NCI-H526 treated with DMSO at 0.1 percent for 48 hours (cell line): ENCODE measurements at places on chromosomes 4 and X.
A peak's percentile ranks its signal among the peaks of the same experiment; 100 is the strongest.

DNA sequence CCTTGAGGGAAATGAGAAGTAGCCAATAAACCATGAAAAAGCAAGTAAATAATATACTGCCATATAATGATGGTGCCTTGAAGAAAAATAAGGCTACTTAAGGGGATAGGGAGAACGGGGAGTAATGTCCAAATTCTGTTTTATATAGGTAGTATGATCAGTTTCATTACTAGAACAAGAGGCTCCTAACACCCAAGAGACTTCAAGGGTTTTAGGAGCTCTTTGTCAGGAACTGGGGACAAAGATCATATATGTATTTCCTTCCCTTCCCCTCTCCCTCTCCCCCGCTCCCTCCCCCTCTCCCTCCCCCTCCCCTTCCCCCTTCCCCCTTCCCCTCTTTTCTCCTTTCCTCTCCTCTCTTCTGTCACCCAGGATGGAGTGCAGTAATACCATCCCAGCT lies 127.3 kb downstream of the PTPN13 start:
- DNase-seq: no peak

DNA sequence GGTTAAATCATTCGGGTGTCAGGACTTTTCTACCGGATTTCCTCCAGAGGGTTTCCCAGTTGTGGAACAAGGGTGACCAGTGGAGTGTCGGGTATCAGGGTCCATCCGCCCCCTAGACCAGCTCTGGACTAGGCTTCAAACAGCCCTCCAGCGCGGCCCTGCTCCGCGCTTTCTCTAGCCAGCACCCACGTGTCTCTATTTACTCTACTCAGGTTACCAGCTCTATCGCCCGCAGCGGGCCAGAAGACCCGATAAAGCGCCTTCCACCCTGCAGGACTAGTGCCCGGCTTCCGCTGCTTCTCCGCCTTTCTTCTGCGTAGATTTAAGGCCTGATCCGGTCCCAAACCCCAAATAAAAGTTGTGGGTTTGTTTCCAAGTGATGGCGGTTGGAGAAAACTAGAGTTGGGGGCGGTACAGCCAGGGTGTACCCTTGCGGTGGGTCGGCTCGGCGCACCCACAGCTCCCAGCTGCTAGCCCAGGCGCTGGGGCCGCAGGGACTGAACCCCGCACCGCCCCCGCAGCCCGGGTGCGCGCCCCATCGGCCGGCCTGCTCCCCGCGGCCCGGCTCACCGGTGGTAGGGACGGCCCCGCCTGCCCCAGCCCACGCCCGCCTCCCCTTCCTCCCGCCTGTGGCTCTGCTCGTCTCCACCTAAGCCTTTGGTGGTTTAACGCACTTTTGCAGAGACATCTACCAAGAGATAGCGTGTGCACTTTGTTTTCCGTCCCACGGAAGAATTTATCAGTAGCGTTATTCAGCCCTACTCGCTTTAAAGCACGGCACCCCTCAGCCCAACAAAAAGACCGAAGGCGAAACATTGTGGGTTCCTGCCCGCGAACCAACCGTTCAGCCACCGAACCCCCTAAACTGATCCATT lies 2.1 kb downstream of the LEF1 start:
- peak; percentile 67 for DNase-seq

DNA sequence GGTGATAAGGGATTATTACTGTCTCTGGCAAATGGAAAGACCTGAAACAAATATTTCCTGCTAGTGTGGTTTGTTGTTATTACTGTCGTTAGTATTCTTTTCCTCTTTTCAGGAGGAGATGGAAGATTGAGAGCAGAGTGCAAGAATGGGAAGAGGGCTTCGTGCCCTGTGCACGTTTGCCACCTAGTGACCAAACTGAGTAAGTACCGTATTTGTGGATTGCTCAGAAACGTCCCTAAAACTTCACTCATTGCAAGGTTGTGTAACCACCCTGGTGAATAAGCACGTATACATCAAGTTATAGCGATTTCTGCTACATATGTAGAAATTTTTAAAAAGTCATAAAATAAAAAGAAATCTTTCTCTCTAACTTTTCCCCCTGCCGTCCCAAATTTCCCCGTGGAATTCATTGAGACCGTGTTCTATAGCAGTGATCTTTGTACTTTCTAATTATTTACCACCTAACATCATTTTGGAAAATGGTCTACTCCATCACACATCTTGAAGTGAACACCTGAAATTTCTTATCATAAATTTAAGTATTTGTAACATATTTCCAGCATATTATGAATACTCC lies 24.3 kb downstream of the LINC00632 start:
- no peak for DNase-seq

- DNase-seq: no peak
Observed at GRCh38 chr4:41287005-41287404, 30.3 kb downstream of the UCHL1 start.

DNA sequence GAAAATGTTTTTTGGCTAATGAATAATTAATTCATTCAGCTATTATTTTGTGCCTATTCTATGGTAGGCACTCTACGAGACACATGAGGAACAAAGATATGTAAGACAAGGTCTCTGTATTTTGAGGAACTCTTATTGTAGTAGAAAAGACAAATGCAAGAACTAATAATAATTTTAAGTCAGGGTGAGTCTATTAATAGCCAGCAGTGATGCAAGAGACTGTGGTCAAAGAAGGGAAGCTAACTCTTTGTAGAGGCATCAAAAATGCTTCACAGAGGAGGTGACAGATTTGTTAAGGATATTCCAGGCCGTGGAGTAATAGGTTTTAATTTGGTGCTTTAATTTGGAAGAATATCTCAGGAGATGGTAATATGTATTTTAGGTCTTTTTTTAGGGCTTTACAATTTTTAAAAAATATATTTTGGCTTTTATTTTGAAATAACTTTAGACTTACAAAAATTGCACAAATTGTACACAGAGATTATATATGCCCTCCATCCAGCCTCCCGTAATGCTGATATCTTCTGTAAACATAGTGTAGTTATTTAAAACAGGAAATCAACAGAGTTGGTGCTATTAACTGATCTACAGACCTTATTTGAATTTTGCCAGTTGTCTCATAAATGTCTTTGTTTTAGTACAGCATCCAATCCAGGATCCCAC lies 48.1 kb downstream of the DCLK2 start:
- DNase-seq: no peak

- DNase-seq: no peak
Observed at GRCh38 chr4:6561706-6562371, 13.2 kb upstream of the MAN2B2 start.

DNA sequence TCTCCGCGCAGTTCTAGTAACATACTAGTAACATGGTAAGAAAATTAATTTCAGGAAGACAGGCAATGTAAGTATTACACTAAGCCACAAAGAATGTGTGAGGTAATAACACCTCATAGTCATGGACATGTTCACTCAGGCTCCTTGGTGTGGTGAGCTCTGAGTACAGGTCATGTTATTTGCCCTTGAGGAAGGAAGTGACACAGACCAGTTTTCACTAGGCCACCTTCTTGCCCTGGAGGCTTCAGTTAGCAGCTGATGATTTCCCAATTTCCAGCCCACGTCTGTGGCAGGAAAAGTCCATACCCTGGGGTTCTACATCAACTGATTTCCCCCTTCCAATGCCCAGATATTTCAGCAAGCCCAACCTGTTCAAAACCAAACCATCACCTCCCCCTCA lies 6.7 kb downstream of the APOO start:
- no peak for DNase-seq
